ENCODE measurements at places on chromosomes 2 and 18.

- no peak for DNase-seq
Measured at GRCh38 chr2:212930556-212931260, 220.7 kb downstream of the IKZF2 start.

DNA sequence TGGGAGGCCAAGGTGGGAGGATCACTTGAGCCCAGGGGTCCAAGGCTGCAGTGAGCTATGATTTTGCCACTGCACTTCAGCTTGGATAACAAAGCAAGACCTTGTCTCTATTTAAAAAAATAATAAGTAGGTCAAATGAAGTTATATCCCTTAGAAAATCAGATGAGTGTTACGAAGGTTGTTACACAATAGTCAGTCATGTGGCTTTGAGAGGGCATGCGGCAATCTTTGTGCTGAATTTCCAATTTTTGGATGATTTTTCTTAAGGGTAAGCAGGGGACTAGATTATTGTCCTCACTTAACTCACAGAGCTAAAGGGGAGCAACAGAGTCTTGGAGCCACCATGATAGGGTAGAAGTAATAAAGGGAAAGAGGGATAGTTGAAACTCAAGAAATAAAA lies 71.8 kb downstream of the B3GNT2 start:
- DNase-seq, result no peak

DNA sequence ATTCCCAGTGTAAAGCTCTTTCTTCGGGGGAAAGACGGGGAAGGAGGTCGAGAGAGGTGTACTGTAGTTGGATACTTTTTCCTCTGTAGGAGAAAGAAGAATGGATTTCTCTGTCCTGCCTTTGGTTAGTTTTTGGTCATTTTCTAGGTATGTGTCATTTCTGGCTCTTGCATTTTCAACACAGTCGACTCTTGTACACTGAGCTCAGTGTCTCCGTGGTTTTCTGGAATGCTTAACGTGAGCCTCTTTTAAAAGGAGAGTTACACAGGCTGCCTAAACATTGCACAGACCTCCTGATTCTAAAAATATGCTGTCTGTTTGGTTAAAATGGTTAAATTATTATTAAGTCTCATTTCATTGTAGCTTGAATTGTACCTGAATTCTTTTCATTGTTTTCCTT lies 21.8 kb upstream of the GLS start:
- peak; percentile 81 for DNase-seq

GRCh38 chr2:216170076-216170763 lies 61.1 kb downstream of the XRCC5 start:
- DNase-seq, result no peak

DNA sequence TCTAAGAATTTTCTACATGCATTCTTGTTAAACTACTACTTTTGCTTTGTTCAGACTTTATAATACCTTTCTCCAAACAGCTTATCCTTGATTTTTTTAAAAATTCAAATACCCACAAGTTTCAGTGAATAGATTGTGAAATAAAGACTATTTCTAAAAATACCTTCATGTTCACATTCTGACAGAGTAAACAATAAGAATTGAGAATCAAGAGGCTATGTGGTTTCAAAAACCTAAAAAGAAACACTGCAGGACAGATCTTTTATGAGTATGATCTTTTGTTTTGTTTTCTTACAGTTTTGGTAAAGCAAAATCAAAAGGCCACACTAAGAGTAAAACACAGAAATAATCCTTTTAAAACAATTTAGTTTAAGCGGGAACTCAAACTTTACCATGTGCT lies 21.2 kb downstream of the ALS2 start:
- no peak for DNase-seq

- DNase-seq, result no peak
Measured at GRCh38 chr2:230738924-230739323, 26.3 kb downstream of the CAB39 start.

DNA sequence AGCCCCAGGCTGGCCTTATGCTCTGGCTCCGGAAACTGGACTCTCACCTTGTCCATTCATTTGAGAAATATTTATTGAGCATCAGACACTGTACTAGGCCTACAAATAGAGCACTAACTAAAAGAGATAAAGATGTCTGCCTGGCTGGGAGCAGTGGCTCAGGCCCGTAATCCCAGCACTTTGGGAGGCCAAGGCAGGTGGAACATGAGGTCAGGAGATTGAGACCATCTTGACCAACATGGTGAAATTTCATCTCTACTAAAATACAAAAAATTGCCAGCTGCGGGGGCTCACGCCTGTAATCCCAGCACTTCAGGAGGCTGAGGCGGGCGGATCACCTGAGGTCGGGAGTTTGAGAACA lies 7.6 kb upstream of the MRPL33 start:
- DNase-seq, result no peak

GRCh38 chr18:34741401-34741800 lies 31.3 kb downstream of the DTNA start:
- DNase-seq, result no peak

DNA sequence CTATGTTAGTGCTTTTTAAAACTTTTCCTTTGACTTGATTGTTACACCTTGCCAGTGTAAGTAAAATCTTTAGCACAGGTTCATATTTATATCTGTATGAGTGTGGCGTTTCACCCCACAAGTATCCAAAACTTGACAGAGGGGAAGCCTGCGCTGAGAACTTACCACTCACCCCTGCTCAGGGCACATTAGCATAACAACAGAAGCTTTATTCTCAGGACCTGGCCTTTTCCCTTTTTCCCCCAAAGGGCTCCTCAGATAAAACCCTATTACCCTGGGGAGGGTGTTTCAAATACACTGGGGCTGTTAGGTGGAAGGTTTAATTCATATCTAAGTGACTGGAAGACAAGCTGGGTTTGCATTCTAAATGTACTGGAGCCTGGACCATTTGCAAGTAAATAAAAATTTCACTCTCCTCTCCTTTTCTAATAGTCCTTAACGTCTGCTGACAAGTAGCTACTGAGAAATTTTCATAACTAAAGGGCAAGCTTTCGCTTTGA lies 276.6 kb downstream of the RNF152 start:
- no peak for DNase-seq

GRCh38 chr2:23433282-23433681 lies 48.3 kb downstream of the KLHL29 start:
- no peak for DNase-seq

- DNase-seq, result no peak
Measured at GRCh38 chr2:51335087-51336058, 303.4 kb upstream of the NRXN1 start.

DNA sequence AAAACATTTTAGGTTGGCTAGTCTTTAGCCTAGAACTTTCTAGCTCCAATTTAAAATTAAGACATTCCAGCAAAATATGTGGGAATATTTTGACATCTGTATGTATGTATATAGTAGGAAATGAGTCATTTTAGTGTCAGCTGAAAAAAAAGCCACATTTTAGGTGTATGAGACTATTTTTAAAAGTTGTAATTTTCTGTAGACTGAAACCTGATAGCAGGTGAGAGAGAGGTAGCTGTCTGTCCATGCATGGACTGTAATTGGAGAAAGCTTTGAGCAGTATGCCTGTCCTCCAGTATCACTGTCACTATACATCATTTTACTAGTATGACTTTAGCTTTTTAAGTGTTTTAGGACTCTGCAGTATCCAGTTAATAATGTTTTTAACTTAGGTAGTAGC lies 26.1 kb upstream of the PPP1R1C start:
- DNase-seq, result no peak

- peak; percentile 21 for DNase-seq
Measured at GRCh38 chr18:27750014-27750413, 426.9 kb downstream of the CDH2 start.

DNA sequence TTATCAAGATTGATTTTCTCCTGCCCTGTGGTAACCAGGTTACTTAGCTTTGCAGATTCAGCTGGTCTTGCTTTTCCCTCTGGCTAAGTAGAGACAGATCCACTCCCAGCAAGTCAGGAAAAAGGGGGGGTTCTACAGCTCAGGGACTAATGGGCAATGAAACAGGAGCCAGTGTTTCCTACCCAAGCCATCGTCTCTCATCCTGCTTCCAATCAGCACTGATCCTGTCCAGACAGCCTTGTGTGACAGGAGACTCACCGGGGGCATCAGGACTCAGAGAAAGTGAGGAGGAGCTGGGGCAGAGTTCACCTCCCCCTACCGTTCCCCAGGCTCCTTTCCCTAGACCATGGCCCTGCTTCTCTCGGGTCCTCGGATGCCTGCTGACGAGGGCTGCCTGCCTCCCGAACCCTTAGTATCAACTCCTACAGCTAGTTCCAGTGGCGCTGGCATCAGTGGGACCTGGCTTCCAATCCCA lies 307.6 kb downstream of the ALK start:
- no peak for DNase-seq

GRCh38 chr18:5980721-5981120 lies 85.4 kb upstream of the TMEM200C start:
- DNase-seq, result no peak

DNA sequence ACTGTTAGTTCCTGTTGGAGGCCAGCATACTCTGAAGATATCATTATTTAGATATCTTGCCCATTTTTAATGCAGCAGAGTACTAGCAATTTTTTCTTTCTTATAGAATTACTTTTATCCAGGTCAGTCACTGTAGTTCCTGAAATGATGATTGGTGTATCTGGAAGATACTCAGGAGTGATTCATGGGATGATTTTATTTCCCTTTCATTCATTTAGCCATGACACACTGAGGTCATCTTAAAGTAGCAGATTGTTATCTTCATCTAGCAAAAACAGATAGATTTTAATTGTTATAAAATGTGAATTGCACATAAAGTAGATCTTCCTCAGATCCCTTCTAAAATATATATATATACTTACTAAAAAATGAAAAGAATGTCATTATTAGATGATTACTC lies 109.1 kb downstream of the PIK3C3 start:
- no peak for DNase-seq

DNA sequence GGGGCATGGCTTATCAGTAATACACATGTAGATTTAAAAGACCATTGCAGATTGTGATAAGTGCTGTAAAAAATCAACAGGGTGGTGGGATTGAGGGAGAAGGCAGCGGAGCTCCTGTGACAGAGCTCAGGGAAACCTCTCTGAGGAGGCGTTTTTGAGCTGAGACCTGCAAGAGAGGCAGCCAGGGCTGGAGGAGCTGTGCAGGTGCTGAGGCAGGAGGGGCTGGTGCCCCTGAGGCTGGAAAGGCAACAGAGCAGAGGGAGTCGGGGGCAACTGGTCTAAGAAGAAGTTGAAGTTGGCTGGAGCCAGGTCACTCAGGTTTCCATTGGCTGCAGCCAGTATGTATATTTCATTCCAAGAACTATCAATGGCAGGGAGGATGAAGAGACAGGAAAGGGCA lies 47.6 kb downstream of the KLHL29 start:
- DNase-seq, result no peak

DNA sequence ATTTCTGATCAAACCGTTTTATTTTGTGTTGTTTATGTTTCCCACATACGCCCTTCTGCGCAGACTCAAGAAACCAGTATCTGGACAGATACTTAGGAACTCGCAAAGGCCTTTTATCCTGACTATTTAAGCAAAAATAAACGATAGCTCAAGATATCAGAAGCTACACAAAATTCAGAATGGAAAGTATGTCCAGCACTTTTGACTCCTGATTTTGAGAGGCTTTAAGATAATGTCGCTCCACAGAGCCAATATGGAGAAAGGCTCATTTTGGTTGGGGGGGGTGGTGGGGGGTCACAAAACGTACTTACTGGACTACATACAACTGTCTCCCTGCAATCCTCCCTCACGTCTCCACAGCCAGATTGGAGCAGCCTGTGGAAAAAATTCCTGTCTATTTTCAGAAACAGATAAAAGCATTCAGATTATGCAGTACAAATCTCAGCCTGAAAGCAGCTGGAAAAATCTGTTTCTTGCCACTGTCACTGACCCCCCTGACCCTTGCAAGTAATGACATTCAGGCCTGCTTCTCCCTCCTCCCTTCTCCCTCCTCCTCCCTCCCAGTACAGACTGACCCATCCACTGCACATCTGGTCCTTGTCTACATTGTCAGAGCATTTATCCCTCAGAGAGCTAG lies 34.9 kb upstream of the LCLAT1 start:
- DNase-seq, result no peak

- no peak for DNase-seq
Measured at GRCh38 chr2:225434014-225434413, 34.5 kb downstream of the NYAP2 start.

- no peak for DNase-seq
Measured at GRCh38 chr2:62538756-62539155, 32.8 kb upstream of the TMEM17 start.
